ENCODE measurements at places on chromosomes 3 and 15.

GRCh38 chr3:115523458-115523857 is 99.9 kb upstream of the GAP43 start:
- DNase-seq: no peak

- no peak for DNase-seq
These were observed 36.5 kb upstream of the KLHL6 start for GRCh38 chr3:183591881-183592521.

DNA sequence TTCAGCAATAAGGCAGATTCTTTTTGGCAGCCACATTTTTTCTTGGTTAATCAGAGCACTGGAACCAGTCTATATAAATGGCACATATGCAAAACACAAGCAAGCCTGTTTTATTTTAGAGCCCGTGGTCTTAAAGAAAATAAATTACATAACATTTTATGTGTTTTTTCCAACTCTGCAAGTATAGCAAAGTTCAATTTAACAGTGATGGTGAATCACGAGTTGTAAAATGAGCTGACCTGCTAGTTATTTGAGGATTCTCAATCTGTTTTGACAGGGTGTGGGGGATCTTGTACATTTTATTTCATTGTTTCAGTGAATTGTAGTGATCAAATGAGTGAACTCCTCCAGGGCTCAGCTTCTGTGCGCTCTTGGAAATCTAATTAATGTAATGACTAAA is 2.7 kb downstream of the ARHGEF26 start:
- DNase-seq: no peak

GRCh38 chr15:47614360-47615011 is 102.8 kb upstream of the SEMA6D start:
- no peak for DNase-seq

- DNase-seq: no peak
These were observed 32.0 kb downstream of the DNAH12 start for GRCh38 chr3:57512166-57512565.

- DNase-seq: no peak
These were observed 334.2 kb downstream of the PYDC2 start for GRCh38 chr3:191795196-191795595.

DNA sequence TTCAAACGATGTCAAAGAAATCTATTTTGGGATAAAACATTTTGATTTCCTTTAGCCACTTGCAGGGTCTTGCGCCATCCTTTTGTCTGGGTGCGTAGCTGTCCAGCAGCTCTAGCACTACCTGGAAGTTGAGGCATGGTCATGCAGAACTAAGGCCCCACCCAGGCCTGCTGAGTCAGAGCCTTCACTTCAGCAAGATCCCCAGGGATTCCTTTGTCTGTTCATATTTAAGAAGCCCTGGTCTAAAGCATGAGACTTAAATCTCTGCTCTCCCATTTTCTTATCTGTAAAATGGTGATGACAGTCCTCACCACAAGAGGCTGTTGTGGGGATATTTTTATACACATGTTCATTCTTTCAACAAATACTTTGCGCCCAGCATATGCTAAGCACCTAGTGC is 99.0 kb upstream of the CTDSPL start:
- DNase-seq: no peak

GRCh38 chr15:90115783-90116182 is 13.5 kb upstream of the IDH2 start:
- no peak for DNase-seq

GRCh38 chr3:192229866-192230265 is 497.5 kb downstream of the FGF12 start:
- DNase-seq: no peak

- DNase-seq: no peak
These were observed 316.6 kb upstream of the TGFBR2 start for GRCh38 chr3:30289766-30290165.

- no peak for DNase-seq
These were observed 94.7 kb downstream of the SSR3 start for GRCh38 chr3:156460206-156460611.

DNA sequence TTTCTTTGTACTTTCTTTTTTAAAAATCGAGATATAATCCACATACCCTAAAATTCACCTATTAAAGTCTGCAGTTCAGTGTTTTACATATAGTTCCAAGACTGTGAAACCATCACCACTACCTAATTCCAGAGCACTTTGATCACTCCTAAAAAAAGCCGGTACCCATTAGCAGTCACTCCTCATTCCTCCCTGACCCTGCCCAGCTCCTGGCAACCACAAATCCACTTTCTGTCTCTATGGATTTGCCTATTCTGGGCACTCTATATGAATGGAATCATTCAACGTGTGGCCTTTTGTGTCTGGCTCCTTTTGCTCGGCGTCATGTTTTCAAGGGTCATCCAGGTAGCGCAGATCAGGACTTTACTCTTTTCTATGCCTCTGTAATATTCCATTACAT is 17.3 kb downstream of the TRPM1 start:
- no peak for DNase-seq

DNA sequence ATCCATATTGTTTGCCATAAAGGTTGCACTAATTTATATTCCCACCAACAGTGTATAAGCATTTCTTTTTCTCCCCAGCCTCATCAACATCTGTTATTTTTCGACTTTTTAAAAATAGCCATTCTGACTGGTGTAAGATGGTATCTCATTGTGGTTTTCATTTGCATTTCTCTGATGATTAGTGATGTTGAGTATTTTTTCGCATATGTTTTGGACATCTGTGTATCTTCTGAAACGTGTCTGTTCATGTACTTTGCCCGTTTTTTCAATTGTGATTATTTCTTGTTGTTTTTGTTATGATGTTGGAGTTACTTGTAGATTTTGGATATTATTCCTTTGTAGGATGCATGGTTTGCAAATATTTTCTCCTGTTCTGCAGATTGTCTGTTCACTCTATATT is 46.5 kb downstream of the TP63 start:
- DNase-seq: no peak
